KBM-7 (cell line): ENCODE measurements at places on chromosomes 2 and 18.

DNA sequence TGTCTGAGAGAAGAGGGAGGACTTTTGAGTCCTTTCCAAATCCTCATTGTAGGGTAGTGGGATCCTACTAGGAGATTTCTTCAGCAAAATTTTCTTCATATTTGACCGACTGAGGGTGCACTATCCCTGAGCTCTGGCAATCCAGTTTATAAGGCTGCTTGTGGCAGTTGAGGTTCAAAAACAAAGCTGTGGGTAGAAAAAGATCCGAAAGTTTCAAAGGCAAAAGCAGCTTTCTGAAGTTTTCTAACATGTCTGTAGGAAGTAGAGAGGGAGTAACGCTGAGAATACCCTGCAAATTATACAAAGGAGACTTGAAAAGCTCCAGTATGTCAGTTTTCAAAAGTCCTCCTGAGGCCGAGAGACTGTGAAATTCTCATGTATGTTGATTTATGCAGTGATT lies 1039.3 kb upstream of the PIK3C3 start:
- no peak for DNase-seq

- DNase-seq, result no peak
Observed at GRCh38 chr2:68043695-68044094, 19.1 kb downstream of the C1D start.

GRCh38 chr2:200736646-200737274 lies 75.0 kb upstream of the BZW1 start:
- no peak for DNase-seq

GRCh38 chr2:128301501-128301966 lies 17.1 kb downstream of the HS6ST1 start:
- no peak for DNase-seq

GRCh38 chr2:19169134-19169768 lies 189.2 kb downstream of the OSR1 start:
- no peak for DNase-seq

- no peak for DNase-seq
Observed at GRCh38 chr2:222943820-222944219, 83.0 kb downstream of the ACSL3 start.

- DNase-seq, result no peak
Observed at GRCh38 chr2:190537765-190538164, 3.2 kb upstream of the NEMP2 start.

DNA sequence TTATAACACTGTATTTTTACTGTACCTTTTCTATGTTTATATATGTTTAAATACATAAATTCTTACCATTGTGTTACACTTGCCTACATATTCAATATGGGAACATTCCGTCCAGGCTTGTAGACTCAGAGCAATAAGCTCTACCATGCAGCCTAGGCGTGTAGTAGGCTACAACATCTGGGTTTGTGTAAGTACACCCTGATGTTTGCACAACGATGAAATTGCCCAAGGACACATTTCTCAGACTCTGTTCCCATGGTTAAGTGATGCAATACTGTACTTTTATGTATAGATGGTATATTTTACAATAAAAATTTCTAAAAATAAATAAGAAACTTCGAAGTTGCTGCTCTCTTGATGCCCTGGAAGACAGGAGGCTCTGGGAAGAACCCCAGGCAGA lies 38.4 kb downstream of the YPEL5 start:
- DNase-seq, result no peak

- DNase-seq, result no peak
Observed at GRCh38 chr2:197360744-197361156, 50.2 kb upstream of the ANKRD44 start.

- no peak for DNase-seq
Observed at GRCh38 chr18:72846736-72847533, 20.9 kb downstream of the NETO1 start.

GRCh38 chr2:173373290-173373689 lies 18.6 kb downstream of the CDCA7 start:
- no peak for DNase-seq

- DNase-seq, result peak; percentile 33
Observed at GRCh38 chr2:37344453-37345361, at the start of gene QPCT. TSS of gene QPCT (plus strand) at chr2:37344630. CDS start at chr2:37344732, 102 bp downstream.

- no peak for DNase-seq
Observed at GRCh38 chr2:240523451-240524281, 34.1 kb downstream of the ANKMY1 start.

DNA sequence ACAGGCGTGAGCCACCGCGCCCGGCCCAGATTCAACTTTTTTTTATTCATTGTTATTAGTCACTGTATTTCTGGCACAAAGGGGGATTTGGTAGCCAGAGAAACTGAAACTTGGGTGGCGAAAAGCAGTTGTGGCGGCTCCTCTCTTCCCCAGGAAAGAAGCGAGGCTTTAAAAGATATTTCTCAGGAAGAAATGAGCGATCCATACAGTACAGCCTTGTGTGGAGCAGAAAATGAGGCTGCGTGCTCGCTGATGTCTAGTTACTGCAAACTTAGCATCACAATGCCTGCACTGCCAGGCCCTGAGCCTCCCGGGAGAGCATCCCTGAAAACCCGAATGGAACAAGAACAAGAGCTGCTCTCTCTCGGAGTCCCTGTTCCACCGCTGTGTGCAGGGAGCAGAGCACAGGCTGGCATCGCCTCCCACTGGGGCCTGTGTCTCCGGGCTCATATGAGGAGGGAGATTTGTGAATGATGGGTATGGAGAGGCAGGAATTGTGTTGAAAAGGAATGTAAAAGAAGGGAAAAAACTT lies 234.0 kb downstream of the ZNF516 start:
- no peak for DNase-seq

GRCh38 chr2:6233993-6234392 lies 541.8 kb downstream of the SOX11 start:
- DNase-seq, result no peak

DNA sequence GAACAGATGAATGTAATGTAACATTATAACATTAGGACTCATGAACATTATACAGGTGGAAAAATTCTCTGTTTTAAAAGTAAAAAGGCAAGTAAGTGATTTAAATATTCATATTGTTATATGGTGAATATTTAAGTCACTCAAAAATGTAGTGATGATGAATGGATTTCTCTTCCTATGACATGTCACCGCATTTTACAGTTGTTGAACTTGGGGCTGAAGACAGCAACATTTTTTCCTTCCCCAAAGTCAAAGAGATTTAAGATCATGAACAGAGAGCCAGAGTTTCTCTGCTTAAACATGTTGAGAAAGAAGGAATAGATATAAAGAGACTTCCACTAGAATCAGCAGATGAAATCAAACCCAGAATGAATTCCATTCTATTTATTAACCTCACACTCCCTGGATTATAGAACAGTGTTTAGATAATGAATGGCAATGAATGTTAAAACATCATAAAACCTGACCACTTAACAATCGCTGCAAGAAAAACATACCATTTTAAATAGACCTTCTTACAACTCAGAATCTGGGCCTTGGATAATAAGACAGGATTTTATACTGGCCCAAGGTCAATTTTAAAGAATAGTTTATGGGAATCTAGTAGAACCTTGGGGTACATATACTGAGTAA lies 163.6 kb upstream of the SIX2 start:
- no peak for DNase-seq

DNA sequence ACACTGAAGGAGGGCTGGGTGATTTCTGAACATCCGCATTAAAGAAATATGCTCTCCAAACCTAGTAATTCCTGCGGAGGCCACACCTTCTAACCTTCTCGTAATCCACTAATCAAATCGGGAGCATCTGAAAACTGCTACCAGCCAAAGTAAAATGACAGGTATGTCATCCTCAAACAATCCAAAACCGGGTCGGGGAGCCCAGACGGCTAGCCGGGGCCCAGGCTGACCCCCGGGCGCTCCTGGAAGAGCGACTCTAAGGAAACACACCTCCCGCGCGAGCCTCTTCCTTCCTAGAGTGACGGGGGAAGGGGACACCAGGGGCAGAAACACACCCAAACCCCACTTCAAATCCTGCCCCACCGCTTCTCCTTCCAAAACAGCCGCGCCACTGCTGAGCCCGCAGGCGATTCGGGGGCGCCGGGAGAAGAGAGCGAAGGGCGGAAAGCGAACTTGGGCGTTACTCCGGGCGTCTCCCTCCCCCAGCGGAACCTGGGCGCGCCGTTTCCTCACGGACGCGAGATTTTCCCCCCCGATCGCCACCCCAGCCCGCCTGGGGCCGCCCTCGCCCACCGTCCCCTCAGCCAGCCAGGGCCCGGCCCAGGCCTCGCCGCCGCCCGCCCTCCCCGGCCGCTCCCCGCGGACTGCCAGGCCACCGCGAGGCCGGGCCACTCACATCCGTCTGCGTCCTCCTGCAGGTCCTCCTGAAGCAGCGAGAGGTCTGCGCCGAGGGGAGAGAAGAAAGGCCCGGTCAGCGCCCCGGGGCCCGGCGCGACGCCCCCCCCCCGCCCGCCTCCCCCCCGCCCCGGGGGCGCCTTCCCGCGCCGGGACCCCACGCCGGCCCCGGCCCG lies 584 bp downstream of the PPP4R1 start:
- peak; percentile 58 for DNase-seq

GRCh38 chr2:38500283-38500634 lies 102.5 kb downstream of the HNRNPLL start:
- DNase-seq, result no peak

DNA sequence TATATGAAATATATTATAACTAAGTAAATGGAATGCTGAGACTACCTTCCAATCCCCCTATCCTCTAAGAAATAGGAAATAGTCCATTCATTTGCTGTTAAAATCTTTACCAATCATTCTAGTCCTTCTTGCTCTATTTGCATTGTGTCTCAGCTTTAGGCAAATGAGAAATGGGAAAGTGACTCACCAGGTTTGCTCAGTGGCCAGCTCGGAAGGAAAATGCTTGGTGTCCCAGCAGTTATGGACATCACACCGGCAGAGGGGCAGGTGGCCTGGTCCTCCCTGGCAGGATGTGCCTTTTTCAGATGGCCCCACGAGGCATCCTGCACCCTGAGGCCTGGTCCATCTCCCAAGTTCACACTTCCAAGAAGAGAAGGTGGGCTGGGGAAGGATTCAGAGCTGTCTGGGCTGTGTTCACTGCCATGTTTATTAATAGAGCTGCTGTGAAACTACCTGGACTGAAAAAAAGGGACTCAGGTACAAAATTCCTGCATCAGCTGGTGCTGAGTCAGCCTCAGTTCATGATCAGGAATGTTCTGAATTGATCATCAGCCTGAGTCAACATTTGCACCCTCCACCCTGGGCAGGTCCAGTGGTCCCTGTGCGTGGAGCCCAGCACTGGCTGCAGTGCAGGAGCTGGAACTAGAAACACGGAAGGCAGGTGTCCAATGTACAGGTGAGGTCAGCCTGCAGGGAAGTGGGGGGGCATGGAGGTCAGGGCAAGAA lies 60.1 kb upstream of the ARL4C start:
- DNase-seq, result no peak

DNA sequence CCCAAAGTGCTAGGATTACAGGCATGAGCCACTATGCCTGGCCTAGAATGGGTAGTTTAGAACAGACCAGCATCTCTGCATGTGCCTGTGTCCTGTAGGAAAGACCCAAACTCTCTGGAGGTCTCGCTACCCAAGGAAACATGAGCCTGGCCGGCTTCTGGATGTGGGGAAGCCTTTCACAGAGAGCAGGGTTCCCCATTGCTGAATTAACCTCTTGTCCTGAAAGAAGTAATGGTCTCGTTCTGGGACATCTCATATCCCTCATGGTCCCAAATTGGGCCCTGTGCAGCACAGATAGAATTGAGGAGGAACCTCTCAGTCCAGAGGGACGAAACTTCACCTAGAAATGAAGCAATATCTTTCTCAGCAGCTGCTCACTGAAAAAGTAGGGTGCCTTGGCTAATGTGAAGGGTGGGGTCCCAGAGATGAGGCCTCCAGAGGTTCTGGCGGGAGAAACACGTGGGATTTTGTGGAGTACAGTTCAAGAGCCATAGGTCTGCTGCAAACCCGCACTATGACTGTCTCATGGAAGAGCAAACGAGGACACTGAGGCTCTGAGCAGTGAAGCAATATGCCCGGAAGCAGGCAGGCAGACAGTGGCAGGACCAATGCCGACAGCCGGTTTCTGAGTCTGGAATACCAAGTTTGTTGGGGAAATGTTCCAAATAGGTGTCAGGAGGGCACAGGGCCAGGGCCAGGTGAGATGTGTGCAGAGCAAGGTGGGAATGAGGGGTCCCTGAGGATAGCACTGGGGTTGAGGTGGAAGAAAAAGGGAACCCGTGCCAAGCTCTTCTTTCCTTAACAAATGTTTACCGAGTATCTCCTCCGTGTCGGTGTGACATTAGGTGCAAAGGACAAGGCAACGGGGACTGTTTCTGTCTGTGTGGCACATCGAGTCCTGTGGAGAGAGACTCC lies 121.0 kb upstream of the TWIST2 start:
- DNase-seq, result no peak

- DNase-seq, result no peak
Observed at GRCh38 chr2:1969701-1970015, 225.3 kb upstream of the PXDN start.

DNA sequence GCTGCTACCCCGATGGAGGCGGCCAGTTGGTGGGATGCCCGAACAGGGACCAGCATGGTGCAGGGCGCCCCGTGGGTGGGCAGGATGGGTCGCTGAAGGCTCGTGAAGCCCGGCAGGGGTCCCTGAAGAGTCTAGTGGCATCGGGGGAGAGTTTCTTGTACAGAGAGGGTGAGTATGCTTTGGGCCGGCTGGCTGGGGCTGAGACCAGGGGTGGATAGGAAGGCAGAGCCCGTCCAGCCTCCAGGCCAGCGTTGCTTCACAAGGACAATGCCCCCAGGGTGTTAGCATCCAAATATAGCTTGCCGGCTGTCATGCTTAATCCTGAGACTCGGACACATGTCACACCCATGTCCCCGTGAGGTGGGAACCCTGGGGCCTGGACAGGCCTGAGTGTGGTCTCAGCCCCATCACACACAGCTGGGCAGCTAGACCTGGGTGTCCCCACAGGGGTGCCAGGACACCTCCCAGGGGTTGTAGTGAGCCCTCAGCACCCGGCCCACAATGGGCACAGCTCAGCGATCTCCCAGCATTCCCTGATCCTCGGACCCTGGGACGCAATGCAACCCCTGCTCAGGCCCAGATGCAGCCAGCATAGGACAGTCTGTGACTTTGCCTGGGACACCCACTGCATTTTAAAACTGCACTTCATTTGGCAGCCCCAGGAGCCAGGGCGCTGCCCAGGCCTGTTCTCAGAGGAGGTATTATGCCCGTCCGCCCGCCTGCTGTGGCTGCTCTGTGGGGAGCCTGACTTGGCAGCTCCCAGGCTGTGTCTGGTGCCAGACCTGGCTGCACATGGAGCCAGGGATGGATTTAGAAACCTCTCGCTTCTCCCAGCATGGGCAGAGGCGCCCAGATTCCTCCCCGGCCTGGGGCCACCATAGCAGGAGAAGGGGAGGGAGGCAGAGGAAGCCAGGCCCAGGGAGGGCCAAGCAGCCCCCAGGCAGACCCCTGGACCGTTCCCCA lies 36.4 kb downstream of the RAMP1 start:
- no peak for DNase-seq

GRCh38 chr2:125207431-125207830 lies 1182.3 kb downstream of the CNTNAP5 start:
- DNase-seq, result no peak

- DNase-seq, result no peak
Observed at GRCh38 chr2:112001942-112002341, 53.1 kb upstream of the TMEM87B start.

GRCh38 chr18:75023473-75023872 lies 185.5 kb downstream of the PTGR3 start:
- no peak for DNase-seq

- DNase-seq, result peak; percentile 36
Observed at GRCh38 chr2:101341421-101341820, 32.9 kb upstream of the RNF149 start.

GRCh38 chr18:8989855-8990254 lies 112.6 kb upstream of the NDUFV2 start:
- DNase-seq, result no peak
